Heart left ventricle (tissue), 16 donors: ENCODE measurements at places on chromosomes 12 and 14. TPM values are rescaled to one million over a fixed set of nuclear protein-coding genes. Genes with fewer than 3 reads are reported as not detected.

YBX3 gene
- 399 TPM for total RNA-seq

ANKRD9 gene
- total RNA-seq, result 94.0 TPM

RNASE11 gene
- total RNA-seq, result not detected

HEATR5A gene
- 43.5 TPM for total RNA-seq

GPR162 gene
- total RNA-seq, result 5.2 TPM

DNAH10 gene
- not detected for total RNA-seq

SYCP3 gene
- total RNA-seq, result not detected

CLEC14A gene
- 30.4 TPM for total RNA-seq

LBHD2 gene
- total RNA-seq, result not detected

RTN1 gene
- 1.1 TPM for total RNA-seq

TMCC3 gene
- 2.2 TPM for total RNA-seq

OAS1 gene
- total RNA-seq, result 5.2 TPM

AMDHD1 gene
- total RNA-seq, result 0.63 TPM

NEUROD4 gene
- total RNA-seq, result not detected

CARMIL3 gene
- 0.38 TPM for total RNA-seq

ERH gene
- 103 TPM for total RNA-seq

ZNF268 gene
- 8.9 TPM for total RNA-seq

TTC9 gene
- total RNA-seq, result 0.87 TPM

KLRC2 gene
- not detected for total RNA-seq

ACOT4 gene
- total RNA-seq, result 1.0 TPM

KRT2 gene
- not detected for total RNA-seq

ESPL1 gene
- 1.00 TPM for total RNA-seq

CHD8 gene
- 56.9 TPM for total RNA-seq

CS gene
- 866 TPM for total RNA-seq

HHIPL1 gene
- 2.2 TPM for total RNA-seq

TCP11L2 gene
- 60.8 TPM for total RNA-seq

SLCO1B3 gene
- total RNA-seq, result not detected

ADCY6 gene
- 88.4 TPM for total RNA-seq

FGD4 gene
- 36.8 TPM for total RNA-seq

CLEC2D gene
- total RNA-seq, result 7.0 TPM

MGAT4C gene
- total RNA-seq, result 15.5 TPM

MAP3K9 gene
- 1.2 TPM for total RNA-seq

C12orf76 gene
- total RNA-seq, result 3.8 TPM

KRT6C gene
- not detected for total RNA-seq

ARL1 gene
- 98.0 TPM for total RNA-seq

P2RX2 gene
- total RNA-seq, result not detected

LRRK2 gene
- total RNA-seq, result 12.3 TPM

NKX2-1 gene
- not detected for total RNA-seq

GZMB gene
- total RNA-seq, result 1.3 TPM

FBXL14 gene
- total RNA-seq, result 4.7 TPM

AKAP5 gene
- 0.25 TPM for total RNA-seq

PPP1R36 gene
- total RNA-seq, result not detected

PTGDR gene
- total RNA-seq, result 1.9 TPM

ASCL1 gene
- not detected for total RNA-seq

P3H3 gene
- total RNA-seq, result 11.8 TPM

PSMD9 gene
- 32.7 TPM for total RNA-seq

FAM181A gene
- total RNA-seq, result not detected

CEBPE gene
- total RNA-seq, result not detected

MVK gene
- total RNA-seq, result 9.4 TPM

PFDN5 gene
- total RNA-seq, result 380 TPM
